ENCODE measurements at places on chromosomes 2 and 18.

DNA sequence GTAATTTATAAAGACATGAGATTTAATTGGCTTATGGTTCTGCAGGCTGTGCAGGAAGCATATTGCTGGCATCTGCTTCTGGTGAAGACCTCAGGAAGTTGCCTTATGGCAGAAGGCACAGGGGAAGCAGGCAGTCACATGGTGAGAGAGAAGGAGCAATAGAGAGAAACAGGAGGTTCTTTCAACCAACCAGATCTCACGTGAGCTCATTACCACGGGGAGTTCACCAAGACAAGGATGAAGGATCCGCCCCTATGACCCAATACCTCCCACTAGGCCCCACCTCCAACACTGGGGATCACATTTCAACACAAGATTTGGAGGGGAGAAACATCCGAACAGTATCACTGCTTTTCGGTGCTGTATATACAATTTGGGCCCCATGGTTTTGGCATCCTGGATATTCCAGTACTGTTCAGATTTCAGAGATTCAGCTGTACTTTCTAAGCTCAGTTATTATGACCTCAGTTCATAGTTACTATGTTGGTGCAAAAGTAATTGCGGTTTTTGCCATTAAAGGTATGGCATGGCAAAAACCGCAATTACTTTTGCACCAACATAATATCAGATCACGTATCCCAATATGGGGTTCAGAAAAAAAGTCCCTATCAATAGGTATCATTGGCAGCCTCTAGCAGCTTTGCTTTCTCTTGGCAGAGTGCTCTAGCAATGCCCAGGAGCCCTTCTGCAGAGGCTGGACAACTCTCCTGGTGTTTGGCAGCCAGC, 189.6 kb upstream of the SIX3 start:
- no peak for DNase-seq

GRCh38 chr18:55509631-55510324, 78.2 kb downstream of the TCF4 start:
- DNase-seq = no peak

DNA sequence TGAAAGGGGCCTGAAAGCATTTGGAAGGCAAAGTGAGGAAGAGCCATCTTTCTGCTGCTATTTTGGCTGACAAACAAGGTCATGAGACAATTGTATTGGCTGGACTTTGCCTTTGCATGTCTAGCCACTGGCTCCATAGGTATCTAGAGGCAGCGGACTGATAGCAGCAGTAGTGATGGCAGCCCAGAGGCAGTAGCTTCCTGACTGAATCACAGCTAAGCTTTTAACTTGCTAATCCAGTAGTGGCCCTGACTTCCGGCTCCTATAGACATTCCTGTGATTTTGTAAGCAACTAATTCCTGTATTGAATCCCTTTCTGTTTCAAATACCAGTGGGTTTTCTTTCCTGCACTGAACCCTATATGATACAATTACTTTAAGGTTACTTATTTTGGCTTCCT, 69.8 kb upstream of the PDE1A start:
- DNase-seq = no peak

GRCh38 chr2:42249887-42250286, 80.7 kb downstream of the EML4 start:
- DNase-seq = no peak

DNA sequence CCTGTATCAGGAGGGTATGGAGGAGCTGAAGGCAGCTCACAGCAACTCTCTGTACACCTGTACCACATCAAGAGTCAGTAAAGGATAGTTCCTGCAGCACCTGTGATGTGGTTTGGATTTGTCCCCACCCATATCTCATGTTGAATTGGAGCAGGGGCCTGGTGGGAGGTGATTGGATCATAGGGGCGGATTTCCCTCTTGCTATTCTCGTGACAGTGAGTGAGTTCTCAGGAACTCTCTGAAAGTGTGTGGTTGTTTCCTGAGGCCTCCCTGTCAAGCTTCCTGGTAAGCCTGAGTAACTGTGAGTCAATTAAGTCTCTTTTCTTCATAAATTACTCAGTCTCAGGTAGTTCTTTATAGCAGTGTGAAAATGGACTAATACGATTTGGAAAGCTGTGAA, 28.9 kb downstream of the OSBPL1A start:
- peak; percentile 32 for DNase-seq

DNA sequence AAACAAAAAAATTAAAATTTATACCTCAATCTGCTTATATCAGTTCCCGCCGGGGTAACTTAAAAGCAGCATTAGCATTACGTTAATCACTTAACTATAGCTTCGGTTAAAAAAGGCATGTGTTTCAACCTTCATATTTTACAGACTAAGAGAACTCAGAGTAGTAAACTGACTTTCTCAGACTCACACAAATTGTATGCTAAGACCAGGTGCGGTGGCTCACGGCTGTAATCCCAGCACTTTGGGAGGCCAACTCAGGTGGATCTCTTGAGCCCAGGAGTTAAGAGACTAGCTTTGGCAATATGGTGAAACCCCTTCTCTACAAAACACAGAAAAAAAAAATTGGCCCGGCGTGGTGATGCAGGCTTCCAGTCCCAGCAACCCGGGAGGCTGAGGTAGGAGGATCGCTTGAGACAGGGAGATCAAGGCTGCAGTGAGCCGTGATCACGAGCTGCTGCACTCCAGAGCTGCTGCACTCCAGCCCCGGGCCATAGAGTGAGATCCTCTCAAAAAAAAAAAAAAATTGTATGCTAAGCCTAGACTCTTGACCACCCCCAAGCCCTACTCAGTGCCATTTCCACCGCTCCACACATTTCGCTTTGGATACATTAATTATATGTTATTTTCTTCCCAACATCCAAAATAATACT, 2.4 kb downstream of the HNRNPLL start:
- DNase-seq = no peak

DNA sequence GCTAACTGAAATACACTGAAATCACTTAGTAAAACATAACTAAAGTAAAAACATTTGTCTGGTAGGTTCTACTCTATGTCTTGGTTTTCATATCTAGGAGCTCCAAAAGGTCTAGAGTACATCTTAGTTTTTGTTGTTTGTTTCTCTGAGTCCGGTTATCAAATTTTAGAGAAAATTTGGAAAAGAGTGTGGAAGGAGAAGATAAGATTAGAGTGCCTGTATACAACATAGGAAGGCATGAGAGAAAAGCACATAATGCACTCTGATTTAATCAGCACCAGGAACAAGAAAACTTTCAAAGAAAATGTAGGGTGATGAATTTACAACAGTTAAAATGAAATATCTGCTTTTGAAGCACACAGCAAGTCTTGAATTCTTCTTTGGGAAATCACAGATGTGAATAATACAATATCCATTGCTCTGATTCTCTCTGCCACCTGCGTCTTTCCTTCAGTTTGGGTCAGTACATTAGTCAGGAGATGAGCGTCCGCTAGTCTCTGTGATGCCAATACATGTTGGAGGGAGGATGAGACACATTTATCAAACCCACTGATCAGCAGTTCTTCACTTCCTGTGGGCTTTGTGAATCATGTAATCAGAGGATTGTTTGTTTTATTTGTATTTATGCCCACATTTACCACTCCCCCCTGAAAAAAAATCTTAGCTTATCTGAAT, 477.8 kb upstream of the GCFC2 start:
- DNase-seq = no peak

DNA sequence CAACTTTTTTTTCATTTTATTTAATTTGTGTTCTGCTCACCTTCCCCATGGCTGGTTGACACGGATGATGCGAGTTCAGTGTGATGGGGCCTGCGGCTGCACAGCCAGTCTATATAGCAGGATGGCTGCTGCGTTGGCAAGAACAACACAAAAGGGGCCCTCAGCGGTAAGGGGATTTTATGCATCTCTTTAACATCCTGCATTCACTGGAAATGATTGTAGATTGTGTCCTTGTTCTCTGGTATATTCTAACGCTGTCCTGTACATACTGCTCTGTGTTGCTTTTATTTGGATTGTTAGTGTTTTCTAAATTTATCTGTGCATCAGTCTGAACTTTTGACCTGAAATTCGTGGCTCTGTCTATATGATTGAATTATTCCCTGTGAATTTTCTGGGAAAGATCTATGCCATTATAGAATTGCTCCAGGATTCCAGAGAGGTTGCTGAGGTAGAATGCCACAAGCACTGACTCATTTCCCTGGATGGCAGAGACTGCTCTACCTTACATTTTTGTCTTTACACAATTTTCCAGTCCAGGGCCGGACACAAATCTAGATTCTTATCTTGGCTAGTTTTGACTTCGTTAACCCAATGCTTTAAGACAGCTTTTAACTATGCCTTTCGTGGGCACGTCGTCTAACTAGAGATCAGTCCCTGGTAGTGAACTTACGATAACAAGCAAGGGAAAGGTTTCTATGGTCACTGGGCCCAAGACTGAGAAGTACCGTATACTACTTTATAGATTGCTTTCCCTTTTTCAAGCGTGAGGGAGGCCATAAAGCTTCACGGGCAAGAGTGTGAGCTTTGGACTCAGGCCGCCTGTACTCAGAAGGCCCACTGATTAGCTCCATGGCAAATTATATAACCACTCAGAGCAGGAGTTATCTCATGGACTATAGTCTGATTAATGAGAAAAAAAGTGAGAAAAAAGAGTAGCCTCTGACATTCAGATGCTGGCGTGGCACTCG, at the start of gene CRYGC:
TSS of gene CRYGC (minus strand) at position 85 of the 968 bp plus-strand sequence. CDS start at position 49, 36 bp downstream.
- DNase-seq = no peak
